Activated T-helper 9 cell treated with anti-CD3 and anti-CD28 coated beads, Interleukin-2, amount 50 U/mL, for 16 hours (primary cell): ENCODE measurements at places on chromosomes 1 and 21.

DNA sequence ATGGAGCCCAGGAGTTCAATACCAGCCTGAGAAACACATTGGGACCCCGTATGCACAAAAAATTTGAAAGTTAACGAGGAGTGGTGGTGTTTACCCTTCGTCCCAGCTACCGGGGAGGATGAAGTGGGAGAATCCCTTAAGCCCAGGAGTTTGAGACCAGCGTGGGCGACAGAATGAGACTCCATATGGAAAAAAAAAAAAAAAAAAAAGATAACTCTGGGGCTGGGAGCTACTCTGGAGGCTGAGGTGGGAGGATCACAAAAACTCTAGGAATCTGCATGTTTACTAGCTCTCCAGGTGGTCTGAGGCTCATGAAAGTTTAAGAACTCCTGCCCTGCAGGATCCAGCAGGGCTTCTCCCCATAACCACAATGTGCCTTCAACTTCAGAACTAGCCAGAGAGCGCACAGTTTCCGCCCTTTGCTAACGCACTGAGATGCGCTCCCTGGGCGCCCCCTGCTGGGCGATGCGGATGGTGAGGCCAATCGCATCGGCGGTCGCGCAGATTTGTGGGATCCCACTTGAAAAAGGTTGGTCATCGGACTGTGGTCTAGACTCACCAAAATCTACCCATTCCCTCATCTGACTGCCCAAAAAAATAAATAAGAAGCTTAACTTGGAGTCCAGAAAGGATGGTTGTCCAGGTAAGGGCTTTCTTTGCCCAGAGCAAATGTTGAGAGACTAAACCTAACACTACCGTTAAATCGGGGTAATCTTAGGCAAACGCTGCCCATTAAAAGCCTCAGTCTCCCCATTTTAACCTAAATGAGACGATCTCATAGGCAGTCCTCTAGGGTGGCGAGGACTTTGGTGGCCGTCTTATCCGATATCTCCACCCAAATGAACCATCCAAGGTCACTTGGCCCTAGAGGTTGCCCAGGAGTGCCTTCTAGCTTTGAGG lies 8.8 kb downstream of the ZNF683 start:
- DNase-seq = peak; percentile 74

GRCh38 chr1:246155923-246156322 lies 351.2 kb downstream of the SMYD3 start:
- no peak for DNase-seq

DNA sequence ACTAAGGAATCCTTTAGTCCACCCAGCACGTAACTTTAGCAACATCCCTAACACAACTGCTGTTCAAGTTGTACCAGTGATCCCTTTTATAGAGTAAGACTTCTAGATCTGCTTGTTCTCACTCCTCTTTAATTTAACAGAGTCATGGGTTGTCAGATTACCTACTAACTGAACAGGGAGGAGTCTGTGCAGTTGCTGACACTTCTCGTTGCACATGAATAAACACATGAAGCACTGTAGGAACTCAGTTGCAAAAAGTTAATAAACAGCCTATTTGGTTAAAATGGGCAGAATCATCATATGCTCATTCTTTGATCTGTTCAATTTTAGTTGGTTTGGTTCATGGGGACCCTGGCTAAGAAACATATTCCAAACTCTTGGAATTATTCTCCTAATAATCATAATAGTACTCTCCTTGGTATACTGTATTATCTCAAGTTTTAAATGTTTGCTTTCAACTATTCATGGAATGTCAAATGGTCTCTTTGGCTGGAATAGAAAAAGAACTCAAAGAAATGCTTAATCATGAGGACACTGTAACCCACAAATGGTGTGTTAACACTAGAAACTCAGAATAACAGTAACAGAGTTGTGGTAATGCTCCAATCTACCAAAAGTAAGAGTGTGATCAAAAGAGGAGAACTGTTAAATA lies 15.6 kb downstream of the PLPPR5 start:
- DNase-seq = no peak

GRCh38 chr1:71561206-71561605 lies 480.4 kb upstream of the ZRANB2 start:
- DNase-seq = no peak

DNA sequence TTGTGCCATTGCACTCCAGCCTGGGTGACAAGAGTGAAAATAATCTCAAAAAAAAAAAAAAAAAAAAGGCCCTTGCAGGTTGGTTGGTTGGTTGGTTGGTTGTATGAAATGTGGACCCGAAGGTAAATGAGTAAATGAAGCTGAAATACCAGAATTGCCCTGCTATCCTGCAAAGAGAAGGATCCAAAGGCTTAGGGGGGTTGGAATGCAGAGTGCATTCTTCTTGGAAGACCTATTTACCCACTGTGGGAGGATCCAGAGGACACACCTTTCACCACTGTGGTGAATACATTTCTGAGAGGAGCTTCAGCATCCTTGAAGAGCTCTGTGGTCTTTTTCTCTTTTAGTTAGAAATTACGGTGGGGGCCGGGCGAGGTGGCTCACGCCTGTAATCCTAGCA lies 28.7 kb upstream of the EIF4G3 start:
- no peak for DNase-seq
